CD14-positive monocyte (primary cell): ENCODE measurements at places on chromosomes 1 and 21. TPM values are rescaled to one million over a fixed set of nuclear protein-coding genes. Genes with fewer than 3 reads are reported as not detected.

Gene STUM
- not detected in 2 replicates for polyA plus RNA-seq

Gene TMEM269
- not detected for polyA plus RNA-seq

- DNase-seq, result no peak
Measured at GRCh38 chr1:5819391-5820025, 172.7 kb downstream of the NPHP4 start.

- DNase-seq, result no peak
Measured at GRCh38 chr21:15820852-15821379, 91.1 kb downstream of the USP25 start.

DNA sequence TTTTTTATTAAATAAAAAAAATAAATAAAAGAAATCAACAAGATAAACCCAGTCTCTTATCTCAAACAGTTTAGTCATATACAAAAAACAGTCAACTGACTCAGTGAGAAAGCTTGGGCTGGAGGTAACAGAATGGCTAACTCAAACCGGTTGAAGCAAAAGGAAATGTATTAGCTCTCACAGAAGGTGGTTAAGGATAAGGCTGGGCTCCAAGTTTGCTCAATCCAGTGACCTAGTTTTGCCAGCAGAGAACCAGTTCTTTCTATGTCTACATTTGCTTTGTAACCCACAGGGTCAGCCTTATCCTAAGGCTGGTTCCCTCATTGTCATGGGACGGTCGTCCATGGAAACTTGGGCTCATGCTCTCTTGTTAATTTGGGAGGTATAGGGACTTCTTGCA is 144.5 kb upstream of the L1TD1 start:
- no peak for DNase-seq

DNA sequence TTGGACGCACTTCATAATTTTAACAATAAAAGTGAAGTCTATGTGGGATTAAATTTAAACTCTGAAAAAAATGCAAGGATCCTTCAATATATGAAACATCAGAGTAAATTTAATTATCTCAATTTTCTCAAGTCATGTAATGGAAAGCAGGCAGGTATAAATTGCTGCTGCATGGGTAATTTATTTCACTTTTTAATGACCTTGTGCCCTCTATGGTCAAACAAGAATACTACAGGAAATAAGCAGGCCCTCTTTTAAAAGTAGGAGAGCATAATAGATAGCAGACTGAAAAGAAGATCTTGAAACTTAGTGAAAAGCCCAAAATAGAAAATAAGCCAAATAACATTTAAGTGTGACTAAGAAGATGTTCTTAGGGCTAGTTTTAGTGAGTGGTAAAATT is 22.9 kb downstream of the BCAS2 start:
- DNase-seq, result no peak

DNA sequence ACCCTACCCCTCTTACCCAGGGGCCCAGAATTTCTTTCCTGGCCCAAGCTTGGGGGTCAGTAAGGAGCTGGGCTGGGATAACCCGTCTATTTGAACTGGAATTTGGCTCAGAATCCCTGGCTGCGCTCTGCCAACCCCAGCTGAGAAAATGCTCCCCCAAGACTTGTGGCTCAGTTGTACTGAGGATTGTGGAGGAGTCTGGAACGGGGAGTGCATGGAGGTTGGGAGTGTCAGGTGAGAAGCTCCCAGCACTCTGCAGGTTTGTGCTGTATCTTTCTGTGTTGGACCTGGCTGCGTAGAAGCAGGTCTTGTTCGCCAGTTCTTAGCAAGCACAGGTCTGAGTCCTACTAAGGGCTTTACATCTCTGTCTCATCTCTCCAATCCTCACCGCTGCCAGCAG is 1.6 kb downstream of the TCEA3 start:
- DNase-seq, result no peak

- peak; percentile 41 for DNase-seq
Measured at GRCh38 chr1:18901952-18902522, 318 bp downstream of the ALDH4A1 start.

DNA sequence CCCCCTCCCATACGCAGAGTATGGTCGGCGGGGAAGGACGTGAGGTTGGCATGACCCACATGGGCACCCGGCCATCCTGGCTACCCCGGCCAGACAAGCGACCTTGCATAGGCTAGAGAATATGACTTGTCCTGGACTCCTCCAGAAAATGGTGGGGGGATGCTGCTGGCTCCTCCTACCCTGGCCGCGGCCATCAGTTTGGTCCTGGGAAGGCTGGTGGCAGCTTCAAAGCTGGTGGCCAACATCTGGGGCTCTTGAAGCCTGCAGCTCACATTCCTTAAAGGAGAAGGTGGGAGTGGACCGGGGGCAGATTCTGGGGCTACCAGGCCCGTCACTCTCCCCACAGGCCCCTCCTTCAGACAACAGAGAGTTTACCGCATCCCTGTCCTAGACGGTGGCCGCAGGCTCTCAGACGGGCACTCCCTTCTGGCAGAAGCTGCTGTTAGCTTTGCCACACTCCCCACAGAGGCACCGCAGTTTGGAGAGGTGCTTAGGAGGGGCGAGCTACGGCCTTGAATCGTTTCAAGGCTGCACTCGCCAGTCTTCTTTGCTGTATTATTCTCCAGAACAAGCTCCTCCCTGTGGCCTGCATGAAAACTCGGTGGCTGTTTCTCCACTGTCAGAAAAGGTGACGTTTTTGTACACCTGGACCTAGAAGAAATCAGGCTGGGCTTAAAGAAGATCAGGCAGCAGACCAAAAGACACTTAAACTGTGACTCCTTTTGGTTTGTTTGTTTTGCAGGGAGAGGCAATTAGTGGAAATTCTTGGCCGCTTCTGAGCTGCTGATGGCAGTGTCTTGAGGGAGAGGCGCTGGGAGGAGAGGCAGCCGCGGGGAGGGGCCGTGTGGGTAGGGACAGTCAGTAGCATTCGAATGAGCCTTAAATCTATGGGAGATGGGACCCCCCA is 68.0 kb downstream of the RUNX3 start:
- no peak for DNase-seq

GRCh38 chr21:28299946-28300345 is 692.7 kb downstream of the LTN1 start:
- DNase-seq, result no peak

DNA sequence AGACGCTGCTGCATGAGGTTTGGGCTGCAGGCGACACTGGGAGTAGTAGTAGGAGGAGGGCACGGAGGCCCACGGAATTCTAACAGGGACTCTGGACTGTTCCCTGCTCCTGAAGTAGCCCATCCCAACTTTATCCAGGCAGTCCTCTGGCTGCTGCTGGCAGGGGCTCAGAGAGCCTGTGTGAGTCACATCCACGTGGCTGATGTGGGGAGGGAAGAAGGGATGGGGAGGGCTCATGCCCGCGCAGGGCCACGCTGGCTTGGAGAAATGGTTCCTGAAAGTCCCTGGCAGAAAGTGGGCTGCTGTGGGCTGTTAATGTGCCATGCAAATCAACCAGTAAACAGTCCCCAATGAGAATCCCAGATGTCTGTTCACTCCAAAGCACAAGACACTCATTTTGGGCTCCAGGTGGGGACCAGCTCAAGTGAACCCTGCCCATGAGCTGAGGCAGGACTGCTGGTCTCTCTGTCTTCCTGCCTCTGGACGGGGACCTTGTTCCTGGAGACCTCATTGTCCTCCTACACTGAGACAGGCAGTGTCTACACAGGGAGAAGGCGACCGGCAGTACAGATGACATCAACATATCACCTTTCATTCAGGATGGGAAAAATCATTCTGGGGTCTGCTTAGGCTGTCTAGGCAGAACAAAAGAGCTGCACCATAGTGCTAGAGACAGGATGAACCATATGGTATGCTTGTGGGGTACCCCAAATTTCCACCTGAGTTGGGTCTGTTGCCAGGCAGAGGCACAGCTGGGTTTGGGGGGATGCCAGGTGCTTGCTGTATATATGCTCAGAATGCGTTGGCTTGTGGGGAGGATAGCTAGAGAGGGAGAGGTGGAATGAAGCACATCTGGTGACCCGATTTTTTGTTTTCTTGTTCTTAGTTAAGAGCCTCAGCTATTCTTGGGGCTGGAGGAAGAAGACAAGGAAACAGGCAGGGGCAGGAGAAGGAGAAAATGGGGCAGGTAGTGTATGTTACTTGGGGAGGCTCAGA is 57.9 kb upstream of the FMOD start:
- DNase-seq, result peak; percentile 92

GRCh38 chr21:43306391-43306790 is 120.5 kb downstream of the SIK1 start:
- DNase-seq, result no peak
